ENCODE measurements at places on chromosomes 1 and 21.

DNA sequence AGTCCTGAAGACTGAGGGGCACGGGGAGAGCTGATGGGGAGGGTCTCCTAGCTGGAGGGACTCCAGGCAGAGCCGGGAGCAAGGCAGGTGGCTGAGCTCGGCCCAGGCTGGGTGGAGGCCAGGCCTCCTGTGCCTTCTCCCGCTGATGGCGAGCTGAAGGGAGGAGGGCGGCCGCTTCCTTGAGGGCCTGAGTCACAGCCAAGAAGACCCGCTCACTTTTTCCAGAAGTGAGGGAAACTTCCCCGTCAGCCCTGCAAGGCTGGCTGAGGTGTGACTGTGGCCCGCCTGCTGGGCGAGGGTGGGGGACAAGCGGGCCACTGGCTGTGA is 1.7 kb upstream of the VWA1 start:
- no peak for DNase-seq

DNA sequence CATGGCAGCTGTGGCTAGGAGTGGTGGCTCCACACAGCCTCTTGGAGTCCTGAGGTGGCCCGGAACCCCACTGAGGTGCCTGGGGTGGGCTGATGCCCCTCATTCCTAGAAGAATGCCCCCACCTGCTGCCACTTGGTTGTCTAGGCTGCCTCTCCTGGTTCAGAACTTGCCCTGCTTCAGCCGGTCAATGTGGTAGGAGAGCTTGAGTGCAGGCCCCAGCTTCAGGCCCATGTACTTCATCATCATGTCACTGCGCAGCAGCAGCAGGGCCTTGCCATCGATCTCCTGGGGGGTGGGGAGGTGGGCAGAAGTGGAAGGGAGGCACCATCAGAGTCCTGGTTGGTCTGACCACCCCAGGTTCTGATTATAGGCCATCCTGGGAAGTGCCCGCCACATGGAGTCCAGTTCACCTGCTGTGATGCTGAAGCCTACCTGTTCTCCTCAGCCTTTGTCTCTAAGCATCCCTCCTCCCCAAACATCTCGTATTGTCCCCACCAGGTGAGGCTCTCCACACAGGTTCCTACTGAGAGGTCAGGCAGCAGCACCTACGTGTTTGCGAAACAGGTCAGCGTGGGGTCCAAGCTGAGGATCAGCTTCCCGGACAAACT is 6.6 kb upstream of the SLFNL1 start:
- no peak for DNase-seq

DNA sequence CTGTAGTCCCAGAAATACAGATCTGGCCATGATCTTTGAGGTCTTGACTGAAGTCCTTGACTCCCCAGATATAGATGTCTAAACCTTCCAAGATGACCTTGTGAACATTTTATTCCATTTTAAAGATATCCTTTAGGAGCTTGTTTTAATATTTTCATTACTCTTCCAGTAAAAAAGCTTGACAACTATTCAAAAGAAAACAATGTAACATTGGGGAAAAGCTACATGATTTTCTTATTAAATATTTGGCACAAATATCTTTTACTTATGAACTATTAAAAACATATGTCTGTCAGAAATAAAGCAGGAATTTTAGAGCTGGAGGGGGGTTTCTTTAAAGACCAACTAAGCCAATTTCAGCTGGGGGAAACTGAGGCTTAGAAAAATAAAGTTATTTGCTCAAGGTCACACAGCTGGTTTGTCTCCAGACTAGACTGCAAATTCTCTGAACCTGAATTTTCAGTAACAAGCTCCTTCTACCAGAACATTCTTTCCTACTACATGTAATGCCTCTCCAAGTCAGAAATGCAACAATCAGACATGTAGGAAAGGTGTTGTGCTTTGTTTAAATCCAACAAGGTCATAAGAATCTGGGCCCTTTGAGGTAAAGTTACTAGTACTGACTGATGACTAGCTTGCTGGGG is 67.0 kb upstream of the PTCH2 start:
- DNase-seq: no peak

DNA sequence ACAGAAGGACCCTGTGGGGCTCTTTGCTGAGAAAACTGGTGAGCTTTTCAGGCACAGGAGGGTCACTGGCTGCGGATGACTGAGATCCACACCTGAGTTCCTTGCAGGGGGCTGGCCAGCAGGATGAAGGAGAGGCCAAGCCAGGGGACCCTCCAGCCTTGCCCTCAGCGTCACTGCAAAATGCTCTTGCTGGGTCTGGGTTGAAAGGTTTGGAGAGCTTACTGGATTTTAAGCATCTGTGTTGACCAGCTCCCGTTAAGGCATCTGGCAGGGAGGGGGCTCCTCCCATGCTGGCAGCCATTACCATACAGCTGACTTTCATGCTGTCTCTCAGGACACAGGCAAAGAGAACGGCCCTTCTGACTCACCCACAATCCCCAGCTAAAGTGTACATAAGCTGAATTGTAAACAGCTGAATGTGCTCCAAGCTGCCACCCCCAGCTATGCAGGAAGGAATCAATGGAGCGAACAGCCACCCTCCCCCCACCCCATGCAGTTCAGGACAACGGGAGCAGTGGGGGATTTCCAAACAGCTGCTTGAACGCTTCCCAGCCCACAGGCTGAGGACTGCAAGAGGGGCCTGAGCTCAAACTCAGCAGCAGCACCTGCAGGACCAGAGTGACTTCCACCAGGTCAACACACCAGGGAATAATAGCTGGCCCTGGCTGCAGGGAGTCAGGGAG is 21.3 kb upstream of the A3GALT2 start:
- DNase-seq: no peak

DNA sequence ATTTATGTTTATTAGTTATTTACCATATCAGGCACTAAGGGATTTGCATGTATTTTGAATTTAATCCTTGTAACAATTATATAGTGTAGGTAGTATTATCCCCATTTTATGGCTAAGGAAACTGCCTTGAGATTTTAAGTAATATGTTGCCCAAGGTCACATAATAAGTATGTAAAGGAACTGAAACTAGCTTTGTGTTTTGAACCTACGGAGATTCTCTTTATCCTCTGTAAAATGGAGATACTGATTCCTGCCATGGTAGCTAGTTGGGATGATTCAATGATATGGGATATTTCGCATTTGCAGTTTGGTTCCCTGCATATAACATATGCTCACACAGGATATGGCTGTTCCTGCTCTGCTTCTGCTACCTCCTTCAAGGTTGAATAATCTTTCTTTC is 144.3 kb downstream of the ST6GALNAC3 start:
- no peak for DNase-seq

DNA sequence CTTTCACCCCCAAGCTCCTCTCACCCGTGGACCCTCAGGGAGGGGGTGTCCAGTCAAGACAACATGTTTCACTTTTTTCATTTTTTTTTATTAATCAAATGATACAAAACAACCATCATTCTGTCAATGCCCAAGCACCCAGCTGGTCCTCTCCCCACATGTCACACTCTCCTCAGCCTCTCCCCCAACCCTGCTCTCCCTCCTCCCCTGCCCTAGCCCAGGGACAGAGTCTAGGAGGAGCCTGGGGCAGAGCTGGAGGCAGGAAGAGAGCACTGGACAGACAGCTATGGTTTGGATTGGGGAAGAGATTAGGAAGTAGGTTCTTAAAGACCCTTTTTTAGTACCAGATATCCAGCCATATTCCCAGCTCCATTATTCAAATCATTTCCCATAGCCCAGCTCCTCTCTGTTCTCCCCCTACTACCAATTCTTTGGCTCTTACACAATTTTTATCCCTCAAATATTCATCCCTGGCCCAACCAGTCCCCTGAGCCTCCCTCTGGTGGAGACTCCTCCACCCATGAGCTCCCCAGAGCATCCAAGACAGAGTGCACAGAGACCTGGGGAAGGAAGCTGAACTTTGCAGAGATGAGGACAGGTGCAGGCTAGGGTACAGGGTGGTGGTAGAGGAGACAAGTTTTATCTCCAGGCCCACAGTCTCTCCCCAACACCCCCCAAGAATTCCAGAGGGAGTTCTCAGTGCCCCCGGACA is 1.4 kb upstream of the S100A16 start:
- DNase-seq: no peak

DNA sequence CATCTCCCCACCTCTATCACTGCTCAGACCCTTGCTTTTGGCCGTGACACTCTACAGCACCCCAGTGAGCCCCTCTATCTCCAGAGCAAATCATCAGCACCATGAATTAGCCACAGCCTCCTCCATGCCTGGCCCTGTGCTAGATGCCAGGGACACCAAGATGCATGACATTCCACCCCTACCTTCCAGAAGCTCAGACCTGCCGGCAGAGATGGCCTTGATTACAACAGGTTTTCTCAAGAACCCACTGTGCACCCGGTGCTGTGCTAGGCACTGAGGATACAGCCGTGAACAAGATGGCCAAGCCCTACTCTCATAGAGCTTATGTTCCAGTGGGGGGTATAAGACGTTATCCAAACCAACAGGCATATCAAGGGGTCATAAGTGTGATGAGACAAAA is 30.6 kb downstream of the CDK18 start:
- no peak for DNase-seq

DNA sequence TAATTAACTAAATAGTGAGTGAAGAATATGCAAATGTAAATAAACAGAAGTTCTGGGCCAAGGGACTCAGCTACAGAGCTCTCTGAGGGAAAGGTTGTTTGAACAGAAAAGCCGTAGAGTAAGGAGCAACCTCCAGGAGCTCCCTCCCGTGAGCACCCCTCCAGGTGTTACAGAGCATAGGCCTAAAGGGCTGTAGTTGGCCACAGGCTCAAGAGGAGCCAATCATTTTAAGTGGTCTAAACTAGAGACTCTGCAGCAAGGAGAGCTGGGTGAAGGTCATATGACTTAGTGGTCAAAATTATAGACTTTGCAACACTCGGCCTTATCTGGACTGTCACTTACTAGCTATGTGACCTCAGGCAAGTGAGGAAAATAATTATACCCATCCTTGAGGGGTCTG is 19.1 kb upstream of the RXRG start:
- no peak for DNase-seq

DNA sequence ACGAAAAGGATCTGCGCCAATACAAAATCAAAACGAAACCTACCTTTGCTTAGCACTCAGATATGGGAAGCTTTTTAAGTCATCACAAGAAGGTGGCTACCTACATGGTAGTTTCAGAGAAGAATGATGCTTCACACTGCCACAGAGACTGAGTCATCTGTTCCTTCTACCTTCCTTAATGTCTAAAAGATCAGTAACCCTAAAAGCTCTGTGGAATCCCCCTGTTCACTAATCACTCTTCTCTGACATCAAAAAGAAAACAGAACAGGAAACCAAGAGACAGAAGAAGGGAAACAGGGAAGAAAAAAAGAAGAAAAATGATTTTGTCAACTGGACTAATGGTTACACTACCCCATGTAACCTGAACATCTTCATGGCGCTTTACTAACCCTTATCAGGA is 177.2 kb downstream of the SMYD3 start:
- DNase-seq: no peak

- DNase-seq: no peak
Measured at GRCh38 chr1:226960256-226960655, 20.2 kb downstream of the COQ8A start.

- no peak for DNase-seq
Measured at GRCh38 chr1:182968151-182968741, 15.3 kb upstream of the SHCBP1L start.

GRCh38 chr1:226181996-226182714 is 4.4 kb downstream of the ACBD3 start:
- DNase-seq: peak; percentile 59

- DNase-seq: no peak
Measured at GRCh38 chr1:26768755-26769154, 19.0 kb upstream of the PIGV start.

- no peak for DNase-seq
Measured at GRCh38 chr1:192488058-192488457, 87.5 kb upstream of the RGS1 start.
